Tibial nerve (tissue), 4 donors: ENCODE measurements at places on chromosomes 4 and X.

- no peaks in the 10 kb centered on the region for H3K36me3 ChIP-seq
- H3K27me3 ChIP-seq: no peaks in the 10 kb centered on the region
- no peak overlapping the region for H3K4me3 ChIP-seq
- DNase-seq: no peak
- no peak overlapping the region for H3K27ac ChIP-seq
Observed at GRCh38 chrX:8138252-8138651, 32.8 kb downstream of the VCX2 start.

DNA sequence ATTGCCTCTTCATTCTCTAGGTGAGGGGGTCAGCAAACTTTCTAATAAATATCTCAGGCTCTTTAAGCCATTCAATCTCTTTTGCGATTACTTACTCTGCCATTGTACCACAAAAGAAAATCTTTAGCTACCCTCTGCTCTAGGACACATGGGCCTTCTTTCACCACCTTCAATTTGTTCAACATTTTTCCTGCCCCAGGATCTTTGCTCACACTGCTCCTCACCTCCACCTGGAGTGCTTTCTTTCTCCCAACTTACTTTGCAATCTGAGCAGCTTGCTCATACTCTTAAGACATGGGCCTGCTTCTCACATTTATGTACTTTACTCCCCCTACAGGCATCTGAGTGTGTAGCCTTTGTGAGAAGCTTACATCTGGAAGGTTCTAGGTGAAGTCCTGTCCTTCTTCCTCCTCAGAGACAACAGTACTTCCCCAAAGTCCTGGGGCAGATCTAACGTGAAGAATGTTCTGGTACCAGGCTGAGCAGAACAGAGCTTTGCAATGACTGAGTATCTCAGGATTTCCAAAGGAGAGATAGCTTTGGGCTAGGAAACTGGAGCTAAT, 55.0 kb upstream of the PRDM5 start:
- no peak overlapping the region for H3K4me3 ChIP-seq
- no peak for DNase-seq
- no peaks in the 10 kb centered on the region for H3K4me1 ChIP-seq
- H3K27me3 ChIP-seq: no peaks in the 10 kb centered on the region

GRCh38 chr4:7928711-7929110, 10.9 kb downstream of the AFAP1 start:
- DNase-seq: no peak
- H3K27ac ChIP-seq: no peak overlapping the region
- H3K36me3 ChIP-seq: no peaks in the 10 kb centered on the region
- H3K4me3 ChIP-seq: no peak overlapping the region
- peaks cover 61% of the 10 kb centered on the region for H3K4me1 ChIP-seq
- H3K27me3 ChIP-seq: no peaks in the 10 kb centered on the region

DNA sequence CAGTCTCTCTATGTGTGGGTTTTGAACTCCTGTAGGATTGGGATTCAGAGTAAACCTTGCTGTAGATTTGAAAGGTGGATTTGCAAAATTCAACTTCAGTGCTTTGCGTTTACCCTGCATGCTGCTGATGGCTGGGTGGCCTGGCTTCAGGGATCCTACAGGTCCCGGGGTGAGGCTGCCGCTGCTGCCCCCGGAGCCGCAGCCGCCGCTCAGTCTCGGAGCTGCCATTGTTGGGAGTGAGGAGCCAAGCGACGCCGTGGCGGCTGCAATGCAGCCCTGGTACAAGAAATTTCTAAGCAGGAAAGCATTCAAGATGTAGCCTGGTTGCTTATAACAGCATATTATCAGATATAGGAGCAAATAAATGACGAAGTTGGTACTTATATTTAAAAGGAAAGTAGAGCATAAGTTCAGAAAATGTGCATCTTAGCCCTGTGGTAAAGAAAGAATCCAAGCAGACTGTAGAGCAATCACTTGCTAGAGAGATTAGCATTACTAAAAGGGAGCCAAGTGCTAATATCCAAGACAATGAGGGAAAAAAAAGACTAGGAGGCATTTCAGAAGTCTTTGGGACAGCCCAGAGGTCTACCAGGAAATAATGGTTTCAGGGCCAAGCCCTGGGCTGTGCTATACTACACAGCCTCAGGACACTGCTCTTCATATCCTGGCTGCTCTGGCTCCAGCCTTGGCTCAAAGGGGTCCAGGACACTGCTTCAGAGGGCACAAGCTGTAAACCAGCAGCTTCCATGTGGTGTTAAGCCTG, 36.9 kb upstream of the CHIC1 start:
- no peak for DNase-seq
- no peaks in the 10 kb centered on the region for H3K36me3 ChIP-seq
- no peaks in the 10 kb centered on the region for H3K27me3 ChIP-seq
- no peak overlapping the region for H3K27ac ChIP-seq
- H3K4me3 ChIP-seq: no peak overlapping the region
- H3K4me1 ChIP-seq: no peaks in the 10 kb centered on the region

DNA sequence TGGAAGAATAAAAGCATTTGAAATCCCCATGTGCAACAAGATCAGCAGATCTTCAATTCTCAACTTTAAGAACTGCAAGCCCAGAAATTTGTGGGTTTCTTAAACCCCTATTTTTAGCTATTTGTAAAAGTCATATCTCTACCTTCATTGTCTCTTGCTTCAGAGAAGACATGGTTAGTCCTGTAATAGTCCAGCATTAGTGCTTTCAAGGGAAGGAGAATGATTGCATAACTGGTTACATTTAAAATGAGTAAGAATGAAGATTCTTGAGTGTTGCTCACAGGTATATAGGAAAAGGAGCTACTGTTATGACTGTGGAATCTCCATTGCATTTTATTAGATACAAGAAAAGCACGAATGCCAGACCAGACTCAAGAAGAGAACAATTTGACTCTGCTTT, 84.0 kb downstream of the CCSER1 start:
- no peaks in the 10 kb centered on the region for H3K27me3 ChIP-seq
- no peak overlapping the region for H3K27ac ChIP-seq
- H3K36me3 ChIP-seq: no peaks in the 10 kb centered on the region

DNA sequence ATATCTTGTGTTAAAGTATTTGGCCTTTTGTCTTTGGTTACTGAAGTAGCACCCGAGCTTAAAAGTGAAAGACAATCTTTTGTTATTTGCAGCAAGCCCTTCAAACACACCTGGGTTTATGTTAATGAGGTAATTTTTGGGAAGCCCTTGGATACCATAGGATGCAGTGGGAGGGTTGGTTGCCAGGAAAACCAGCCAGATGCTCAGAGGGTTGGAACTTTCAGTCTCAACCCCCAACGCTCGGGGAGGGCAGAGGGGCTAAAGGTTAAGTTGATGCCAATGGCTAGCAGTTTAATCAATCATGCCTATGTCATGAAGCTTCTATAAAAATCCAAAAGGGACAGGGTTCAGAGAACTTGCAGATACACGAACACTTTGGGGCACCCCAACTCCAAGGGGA, 17.2 kb upstream of the GPR173 start:
- H3K27me3 ChIP-seq: no peaks in the 10 kb centered on the region
- H3K36me3 ChIP-seq: no peaks in the 10 kb centered on the region
- no peak for DNase-seq
- no peak overlapping the region for H3K4me3 ChIP-seq

DNA sequence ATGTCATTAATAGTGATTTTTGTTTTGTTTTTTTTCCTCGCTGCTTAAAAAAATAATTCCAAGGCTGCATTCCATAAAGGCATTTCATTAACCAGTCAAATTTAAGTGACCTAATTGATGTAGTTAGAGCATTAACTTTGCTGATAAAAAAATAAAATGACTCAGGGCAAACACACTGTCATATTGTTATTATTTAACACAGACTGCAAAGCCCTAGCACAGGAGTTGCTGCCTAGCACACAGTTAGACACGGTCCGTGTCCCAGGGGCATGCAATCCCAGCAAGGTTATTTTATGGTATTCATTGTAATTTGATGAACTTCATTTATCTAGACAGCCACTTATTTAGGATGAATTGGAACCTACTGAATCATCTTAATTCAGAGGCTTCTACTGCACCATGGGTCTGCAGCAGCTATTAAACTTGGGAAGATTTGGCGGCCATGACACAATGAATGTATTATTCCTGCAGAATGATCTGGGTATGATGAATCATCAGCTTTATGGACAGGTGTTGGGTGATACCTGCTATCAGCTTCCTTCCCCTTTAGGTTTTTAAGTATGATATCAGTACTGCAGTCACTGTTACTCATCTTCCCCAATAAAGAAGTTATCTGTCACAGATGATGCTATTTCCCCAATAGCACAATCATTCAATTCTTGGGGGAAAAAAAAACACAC, 182.7 kb downstream of the PPARGC1A start:
- H3K4me1 ChIP-seq: no peaks in the 10 kb centered on the region
- no peaks in the 10 kb centered on the region for H3K36me3 ChIP-seq
- no peak for DNase-seq
- H3K27ac ChIP-seq: no peak overlapping the region

DNA sequence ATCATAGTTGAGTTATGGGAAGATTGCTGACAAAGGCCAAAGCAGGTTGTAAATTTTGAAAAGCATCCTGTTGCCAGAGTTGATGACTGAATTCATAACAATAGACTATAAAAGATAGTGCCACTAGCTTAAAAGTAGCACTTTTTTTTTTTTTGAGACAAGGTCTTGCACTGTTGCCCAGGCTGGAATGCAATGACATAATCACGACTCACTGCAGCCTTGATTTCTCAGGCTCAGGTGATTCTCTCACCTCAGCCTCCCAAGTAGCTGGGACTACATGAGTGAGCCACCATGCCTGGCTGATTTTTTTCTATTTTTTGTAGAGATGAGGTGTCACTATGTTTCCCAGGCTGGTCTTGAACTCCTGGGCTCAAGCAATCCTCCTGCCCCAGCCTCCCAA, 122.7 kb downstream of the SPOCK3 start:
- H3K4me1 ChIP-seq: no peaks in the 10 kb centered on the region
- no peaks in the 10 kb centered on the region for H3K27me3 ChIP-seq
- H3K27ac ChIP-seq: no peak overlapping the region
- H3K4me3 ChIP-seq: no peak overlapping the region
- H3K36me3 ChIP-seq: no peaks in the 10 kb centered on the region
